Karpas-422 (cell line): ENCODE measurements at places on chromosomes 11 and 22.

DNA sequence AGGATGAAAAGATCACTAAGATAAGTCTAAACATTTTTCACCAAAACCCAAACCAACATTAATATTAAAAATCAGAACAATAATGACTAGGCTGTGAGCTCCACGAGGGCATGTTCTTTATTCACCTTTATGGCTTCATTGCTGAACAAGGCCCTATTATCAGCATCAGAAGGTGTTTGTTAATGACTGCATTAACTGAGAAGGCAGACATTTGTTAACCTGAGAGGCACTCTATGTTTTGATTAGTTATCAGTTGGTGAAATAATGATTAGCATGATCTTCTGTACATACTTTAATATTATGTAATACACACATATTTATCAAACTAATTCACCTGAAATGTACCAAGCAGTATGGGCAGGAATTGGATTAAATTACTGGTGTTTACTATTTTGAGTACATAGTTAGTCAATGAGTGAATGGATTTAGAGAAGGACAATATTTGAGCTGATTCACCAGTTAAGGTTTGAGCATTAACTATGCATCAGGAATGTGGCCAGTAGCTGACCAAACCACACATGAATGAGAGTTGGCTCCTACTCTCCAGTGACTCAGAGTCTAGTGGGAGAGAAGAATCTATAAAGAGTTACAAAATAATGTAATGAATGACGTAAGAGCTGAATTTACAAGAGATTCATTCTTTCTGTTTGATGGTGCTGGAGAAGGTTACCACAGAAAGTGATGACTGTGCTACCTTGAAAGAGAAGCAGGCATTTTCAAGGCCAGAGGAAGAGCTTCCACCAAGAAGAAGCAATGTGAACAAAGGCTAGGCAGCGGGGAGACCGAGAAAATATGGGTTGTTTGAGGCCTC is 6.7 kb downstream of the IL18 start:
- DNase-seq, result no peak

GRCh38 chr11:45644981-45645889 is 20.2 kb downstream of the CHST1 start:
- no peak for DNase-seq

GRCh38 chr11:92332986-92333385 is 108.4 kb downstream of the FAT3 start:
- DNase-seq, result no peak

DNA sequence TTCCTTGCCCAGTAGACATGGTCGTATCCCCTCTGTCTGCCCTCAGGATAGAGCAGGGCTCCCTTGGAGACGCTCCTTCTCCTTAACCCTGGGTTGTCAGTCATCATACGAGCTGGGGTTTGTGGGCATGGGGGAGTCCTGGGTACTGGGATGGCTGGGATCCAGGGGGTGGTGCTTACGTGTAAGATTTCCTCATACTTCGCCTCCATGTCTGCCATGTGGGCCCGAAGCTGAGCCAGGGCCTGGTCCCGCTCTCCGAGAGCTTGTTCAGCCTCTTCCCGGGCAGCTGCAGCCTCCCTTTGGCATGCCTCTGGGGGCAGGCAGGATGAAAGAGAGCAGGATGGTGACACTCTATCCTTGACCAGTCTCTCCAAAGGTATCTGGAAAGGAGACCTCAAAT is 5.3 kb downstream of the NHERF4 start:
- no peak for DNase-seq

GRCh38 chr22:37471727-37472417 is 14.3 kb downstream of the MFNG start:
- no peak for DNase-seq

DNA sequence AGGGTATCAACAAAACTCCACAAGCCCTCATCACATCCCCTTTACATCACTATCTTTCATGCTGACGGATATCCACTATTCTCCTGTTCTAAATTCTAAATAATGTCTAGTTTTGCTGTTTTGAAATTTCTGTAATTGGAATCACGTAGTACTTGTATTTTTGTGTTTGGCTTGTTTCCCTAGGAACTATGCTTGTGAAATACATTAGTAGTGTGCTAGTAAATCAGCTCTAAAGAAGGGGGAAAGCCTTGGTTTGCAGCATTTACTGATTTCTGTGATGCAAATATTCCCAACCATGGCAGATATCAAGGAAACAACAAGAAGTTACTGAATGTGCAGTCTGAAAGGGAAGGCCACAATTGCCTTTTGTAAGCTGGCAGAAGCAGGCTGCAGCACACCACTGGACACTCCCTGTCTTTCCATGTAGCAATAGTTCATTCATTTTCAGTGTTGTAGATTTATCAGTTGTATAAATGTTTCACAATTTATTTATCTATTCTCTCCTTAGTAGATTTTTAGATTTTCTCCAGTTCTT is 4.7 kb upstream of the FOLH1 start:
- DNase-seq, result no peak

DNA sequence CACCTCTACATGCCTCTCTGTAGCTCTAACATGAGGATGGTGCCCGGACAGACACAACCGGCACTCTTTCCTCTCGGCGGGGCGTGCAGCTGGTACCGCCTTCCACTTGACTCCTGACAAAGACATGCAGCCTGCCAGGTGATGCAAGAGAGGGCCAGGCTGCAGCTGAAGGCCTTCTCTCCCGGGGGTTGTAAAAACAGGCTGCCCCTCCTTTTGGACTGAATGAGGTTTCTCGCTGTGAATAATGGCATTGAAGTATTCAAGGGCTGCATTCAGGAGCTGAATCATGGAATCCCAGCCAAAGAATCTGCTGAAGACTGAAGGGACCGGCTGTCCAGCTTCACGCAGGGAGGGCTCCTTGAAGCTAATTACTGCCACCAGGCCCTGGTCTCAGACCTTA is 110.9 kb downstream of the GALNT18 start:
- DNase-seq, result no peak

DNA sequence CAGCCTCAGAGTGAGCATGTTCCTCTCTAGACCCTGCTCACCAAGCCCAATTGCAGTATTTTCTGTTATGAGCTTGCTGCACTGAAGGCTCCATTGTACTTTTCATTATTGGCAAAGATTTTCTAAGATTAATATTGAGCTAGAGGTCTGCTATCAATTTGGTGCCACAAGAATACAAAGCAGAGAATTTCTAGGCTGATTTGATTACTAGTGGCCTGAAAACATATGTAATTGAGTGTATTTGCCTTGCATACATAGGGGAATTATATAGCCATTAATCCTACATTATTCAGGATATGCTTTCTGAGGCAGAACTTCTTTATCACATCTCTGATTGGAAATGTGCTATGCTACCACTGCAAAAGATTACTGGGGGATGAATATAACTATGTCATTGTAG is 322.9 kb upstream of the ZC3H12C start:
- DNase-seq, result no peak

DNA sequence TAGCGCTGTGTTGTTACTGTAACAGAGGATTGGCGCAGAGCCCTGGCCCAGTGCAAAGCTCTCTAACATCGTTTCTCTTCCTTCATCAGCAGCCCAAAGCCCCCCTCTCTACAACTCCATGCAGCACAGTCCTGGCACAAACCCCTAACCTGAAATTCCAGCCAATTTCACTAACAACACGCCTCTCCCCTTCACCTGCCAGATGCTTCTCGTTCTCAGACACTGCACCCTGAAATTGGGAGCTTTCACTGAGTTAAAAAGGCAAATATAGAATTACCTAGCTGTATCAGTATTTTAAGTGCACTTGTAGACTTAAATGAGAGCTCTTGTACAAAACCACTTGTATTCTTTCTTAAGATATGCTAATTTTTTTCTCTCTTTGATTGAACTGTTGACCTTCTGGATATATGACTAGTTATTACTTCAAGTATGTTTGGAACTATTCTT is 16.3 kb downstream of the GRAP2 start:
- no peak for DNase-seq

DNA sequence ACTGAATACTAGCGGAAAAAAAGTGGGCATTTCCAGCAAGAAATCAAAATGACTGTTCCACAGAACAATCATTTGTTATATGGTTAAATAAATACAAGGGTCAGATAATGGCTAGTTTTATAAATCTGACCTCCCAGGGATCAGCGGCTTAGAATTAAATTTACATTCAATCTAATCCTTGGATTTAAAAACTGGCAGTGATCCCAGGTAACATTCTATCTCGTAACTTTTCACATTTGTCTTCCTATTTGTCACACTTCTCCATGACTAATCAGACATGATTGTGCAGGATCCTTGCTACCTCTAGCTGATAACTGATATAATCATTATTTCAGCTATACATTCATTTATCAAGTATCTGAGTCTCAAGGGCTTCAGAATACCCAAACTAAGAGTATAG is 2.9 kb upstream of the MMP3 start:
- DNase-seq, result no peak

GRCh38 chr11:120244476-120245365 is 4.8 kb downstream of the POU2F3 start:
- DNase-seq, result no peak
